Activated naive CD4-positive, alpha-beta T cell treated with Interleukin-2 at 50 U/mL for 16 hours (primary cell): ENCODE measurements at places on chromosomes 6 and 20.

DNA sequence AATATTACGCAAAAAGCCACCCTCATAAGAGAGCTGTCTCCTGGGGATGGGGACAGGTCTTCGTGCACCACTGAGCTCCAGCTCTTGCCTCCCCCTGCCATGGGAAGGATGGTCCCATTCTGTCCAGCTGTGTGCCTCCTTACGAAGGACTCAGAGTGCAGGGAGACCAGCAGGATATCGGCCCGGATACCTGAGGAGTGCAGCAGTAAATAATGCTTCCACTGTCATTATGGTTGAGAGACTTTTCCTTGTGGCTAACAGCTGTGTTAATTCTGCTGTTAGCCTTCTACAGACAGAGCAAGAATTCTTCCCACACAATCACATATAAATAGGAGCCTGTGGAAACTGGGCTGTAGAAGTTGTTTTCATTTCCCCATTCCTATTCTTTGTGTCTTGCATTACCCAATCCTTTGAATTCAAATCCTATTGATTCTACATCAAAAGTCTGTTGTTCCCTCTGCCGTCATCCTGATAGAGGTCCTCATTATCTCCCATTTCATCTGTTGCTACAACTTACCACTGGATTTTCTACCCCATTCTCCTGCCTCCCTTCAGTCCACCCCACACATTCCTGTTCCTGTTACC, 364.6 kb upstream of the SOX4 start:
- no peak for DNase-seq

DNA sequence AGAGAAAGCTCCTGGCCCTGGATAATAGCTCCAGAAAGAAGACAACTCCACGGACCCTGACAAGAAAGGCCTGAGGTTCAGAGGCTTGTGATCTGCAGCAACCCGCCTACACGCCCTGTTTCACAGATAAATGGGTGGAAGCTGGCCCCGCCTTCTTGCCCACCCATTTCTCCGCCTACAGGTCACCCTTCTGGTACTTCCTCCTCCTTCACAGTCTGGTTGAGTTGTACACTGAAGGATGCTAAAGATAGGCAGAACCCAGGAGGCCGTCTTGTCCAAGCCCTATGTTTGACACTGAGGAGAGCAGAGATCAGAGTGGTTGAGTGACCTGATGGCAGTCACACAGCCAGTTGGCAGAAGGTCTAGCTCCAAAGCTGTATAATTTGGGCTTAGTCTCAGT, 34.2 kb upstream of the MDGA1 start:
- DNase-seq, result peak; percentile 67

DNA sequence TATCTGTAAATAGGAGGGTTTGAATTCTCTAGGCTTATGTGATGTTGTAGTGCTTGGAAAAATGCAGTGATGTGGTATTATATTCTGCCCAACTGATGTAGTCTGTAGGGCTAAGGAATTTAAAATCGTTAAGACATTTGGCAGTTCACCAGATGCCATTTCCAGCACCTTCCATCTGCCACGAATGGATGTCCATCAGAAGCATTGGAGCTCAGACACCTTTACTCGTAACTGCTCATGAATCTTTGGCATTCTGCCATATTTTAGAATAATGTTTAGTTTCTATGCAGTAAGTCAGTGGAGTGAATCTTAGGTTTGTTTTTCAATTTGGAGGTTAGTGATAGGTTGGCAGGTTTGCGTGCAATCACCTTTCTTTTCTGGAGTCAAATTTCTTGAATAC, 2.4 kb upstream of the SYTL3 start:
- no peak for DNase-seq

DNA sequence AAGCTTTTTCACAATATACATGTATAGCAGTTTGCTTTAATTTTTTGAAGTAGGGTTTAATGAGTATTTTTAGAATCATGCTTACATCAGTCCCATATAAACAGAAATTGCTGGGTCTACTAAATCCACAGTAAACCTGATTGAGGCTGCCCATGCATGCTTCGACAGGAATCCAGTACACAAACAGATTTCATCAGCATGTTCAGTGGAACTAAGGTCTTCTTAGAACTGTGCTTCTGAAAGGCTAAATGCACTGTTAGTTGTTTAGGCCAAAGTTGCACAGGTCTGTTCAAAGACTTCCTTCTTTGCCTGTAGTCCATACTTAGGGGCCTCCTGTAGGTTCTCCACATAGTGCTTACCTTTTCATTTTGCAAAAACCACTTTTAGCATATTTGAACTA, 42.5 kb upstream of the THBS2 start:
- DNase-seq, result no peak

DNA sequence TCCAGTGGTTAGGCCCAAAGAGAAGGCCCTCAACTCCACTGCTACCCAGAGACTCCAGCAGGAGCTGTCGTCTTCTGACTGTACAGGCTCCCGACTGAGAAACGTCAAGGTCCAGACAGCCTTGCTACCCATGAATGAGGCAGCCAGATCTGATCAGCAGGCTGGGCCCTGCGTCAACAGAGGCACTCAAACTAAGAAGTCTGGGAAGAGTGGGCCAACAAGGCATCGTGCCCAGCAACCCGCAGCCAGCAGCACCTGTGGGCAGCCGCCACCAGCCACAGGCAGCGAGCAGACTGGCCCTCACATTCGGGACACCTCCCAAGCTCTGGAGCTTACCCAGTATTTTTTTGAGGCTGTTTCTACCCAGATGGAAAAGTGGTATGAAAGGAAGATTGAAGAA, 8.1 kb downstream of the LYRM2 start:
- no peak for DNase-seq

DNA sequence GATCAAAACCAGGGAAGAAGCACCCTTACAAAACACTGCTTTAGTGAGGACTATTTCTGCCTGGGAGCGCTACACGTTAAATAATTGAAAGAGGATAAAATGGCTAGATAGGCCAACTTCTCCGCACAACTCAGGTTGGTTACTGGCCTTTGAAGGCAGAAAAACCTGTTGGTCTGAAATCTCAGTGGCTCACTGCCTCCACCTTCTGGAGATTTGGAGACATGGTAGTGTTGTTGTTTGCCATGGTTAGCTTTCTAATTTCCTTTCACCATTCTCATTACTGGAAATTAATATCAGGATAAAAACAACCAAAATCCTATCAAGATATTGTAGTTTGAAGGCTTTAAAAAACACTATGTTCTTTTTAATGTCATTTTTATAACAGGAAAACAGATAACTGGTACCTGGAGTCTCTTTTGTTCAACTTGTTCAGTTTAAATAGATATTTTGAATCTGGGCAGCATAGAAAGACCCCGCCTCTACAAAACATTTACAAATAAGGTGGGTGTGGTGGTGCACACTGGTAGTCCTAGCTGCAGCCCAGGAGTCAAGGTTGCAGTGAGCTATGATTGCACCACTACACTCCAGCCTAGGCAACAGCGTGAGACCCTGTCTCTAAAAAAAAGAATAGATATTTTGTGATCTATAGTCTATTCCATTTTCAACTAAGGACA, 27.5 kb upstream of the BCLAF1 start:
- DNase-seq, result peak; percentile 51

DNA sequence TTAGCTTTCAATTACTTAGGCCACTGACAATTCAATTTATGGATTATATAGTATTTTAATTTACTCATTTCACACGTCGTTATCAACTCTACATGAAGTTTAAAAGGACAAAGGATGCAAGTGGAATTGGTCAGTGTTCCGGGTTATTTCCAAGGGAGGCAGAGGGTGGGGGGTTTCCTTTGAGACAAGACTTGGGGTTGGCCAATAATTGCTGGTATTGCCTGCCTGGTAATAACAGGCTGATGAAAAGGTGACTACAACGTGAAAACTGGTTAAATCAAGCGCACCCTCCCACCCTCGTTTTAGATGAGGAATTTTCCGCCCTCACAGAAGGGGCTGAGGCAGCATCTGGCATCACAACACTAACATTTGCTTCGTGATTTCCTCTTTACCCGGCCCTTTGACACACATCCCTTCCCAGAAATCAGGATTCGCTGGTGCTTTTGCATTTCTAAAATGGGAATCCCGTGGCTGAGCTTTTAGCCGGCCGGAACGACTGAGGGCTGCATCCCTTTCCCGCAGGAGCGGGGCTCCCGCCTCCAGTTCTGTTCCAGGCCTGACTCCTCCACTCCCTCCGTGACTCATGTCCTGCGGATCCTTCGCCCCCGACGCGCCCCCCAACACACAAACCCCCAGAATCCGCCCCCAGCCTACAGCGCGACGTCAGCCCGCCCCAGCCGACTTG, 999 bp upstream of the PIM1 start:
- peak; percentile 48 for DNase-seq

DNA sequence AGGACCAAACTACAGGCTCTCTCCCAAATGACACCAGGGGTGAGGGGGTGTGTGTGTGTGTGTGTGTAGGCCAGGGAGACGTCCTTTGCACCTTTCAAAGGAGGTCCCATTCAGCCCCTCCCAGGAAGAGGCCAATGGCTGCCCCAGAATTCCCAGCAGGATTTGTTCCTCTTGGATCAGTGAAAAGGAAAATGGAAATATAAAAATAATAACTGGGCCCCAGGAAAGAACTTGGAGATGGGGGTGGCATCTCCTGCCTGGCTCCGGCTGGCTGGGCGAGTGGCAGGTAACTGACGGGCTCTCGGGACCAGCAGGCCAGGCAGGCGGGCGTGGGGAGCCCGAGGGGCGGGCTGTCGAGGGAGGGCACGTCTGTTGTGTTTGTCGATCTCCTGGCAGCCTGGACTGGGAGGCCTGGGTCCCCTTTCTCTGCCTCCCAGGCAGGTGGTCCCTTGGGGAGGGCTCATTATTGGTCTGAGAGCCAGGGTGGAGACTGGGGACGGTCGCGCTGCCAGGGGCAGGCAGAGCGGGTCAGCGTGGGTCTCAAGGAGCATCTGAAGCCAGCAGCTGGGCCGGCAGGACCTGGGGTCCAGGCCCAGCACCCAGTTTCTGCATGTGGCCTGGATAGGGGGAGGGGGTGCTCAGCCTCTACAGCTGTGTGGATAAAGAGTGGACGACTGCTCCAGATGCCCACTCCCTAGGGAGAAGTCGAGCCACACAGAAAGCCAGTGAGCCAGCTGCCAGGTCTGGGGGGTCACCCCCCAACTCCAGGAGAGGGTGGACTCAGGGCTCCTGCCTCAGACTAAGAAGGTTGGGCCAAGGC, 3.1 kb downstream of the NOL4L start:
- DNase-seq, result no peak

DNA sequence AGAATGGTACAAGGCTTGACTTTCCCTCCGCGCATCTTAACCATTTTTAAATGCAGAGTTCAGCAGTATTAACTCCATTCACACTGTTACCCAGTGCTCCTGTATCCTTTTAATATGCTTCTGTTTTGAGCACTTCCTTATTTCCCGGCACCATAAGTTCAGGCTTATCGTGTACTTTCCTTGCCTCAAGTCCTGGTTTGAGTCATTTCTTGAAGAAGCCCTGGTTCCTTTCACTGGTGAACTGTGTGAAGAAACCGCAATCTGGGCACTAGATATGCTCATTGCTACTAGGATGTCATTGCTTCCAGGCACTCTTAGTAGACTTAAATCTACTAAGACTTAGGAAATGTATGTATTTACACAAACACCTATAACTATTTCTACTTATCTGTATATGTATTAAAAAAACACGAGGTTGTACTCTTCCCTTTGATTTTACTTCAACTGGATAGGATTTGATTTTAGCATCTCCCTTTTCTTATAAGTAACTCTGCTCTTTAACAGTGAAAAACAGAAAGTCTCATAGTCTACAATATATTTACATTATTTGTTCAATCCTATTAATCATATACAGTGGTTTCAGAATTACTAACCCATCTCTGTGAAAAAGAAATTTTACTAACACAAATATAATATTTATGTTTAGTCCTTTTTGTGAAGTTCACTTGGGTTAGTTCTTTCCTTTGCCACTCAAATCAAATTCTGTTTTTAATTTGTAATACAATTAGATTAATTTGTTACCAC, 135.5 kb downstream of the CDKAL1 start:
- DNase-seq, result no peak

DNA sequence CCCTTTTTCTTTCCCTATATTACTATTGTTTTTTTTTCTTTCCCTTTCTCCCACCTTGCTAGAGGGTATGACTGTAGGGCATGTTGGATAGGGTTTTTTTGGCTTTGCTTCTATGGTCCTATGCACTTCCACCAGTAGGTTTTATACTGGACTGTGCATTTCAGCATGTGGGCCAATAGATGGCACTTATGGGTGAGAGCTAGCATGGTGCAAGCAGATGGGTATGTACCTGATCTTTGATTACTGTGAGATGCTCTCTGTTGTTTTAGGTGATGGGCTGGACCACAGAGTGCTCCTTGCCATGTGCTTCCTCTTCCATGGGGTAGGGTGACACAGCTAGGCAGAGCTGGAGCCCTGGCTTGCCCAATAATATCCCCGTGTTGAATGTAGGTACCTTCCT, 128.5 kb upstream of the CHD6 start:
- no peak for DNase-seq

DNA sequence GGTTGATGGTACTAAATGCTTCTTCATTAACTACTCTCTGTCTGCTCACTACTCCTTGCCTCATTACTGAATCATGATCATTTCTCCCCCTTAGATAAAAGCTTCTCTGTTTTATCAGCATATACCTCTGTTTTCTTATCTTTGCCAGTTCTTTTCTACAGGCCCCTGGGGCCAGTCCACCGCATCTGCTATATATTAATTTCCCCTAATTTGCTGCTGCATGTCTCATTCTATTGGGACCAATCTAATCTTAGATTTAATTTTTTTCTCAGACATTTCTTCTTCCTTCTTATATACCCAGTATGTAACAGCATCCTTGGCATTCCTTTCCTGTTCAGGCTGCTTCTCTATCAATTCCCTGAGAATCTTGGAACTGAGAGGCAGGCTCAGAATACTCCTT, 51.2 kb downstream of the GRIK2 start:
- DNase-seq, result no peak
